ENCODE measurements at places on chromosomes 6 and 20.

DNA sequence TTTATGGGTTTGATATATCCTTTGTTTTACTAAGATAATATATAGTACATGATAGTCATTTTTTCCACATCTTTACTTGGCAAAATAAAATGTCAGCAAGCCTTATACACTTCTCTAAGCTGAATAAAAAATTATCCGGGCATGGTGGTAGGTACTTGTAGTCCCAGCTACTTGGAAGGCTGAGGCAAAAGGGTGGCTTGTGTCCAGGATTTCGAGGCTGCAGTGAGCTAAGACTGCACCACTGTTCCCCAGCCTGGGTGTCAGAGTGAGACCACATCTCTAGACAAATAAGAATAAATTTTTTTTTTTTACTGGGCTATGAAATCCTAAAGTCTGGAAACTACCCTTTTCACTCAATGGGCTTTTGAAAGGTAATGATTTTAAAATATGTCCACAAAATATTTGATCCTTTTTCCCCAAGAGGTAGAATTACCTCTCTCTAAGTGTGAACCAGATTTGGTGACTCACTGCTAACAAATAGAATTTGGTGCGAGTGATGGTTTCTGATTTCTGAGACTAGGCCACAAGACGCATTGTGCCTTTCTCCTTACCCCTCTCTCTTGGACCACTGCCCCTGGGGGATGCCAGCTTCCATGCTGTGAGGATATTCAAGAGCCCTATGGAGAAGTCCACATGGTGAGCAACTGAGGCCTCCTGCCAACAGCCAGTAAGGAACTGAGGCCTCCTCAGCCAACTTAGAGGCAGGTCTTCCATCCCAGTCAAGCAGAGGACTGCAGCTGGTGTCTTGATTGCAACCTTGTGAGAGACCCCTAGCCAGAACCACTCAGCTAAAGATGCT, 84.2 kb upstream of the ZNFX1 start:
- H3K36me3 ChIP-seq = no peaks in the 10 kb centered on the region
- no peak overlapping the region for H3K27ac ChIP-seq
- H3K4me3 ChIP-seq = no peak overlapping the region
- no peaks in the 10 kb centered on the region for H3K27me3 ChIP-seq
- DNase-seq = no peak
- no peaks in the 10 kb centered on the region for H3K4me1 ChIP-seq

GRCh38 chr20:56628873-56629463, at the start of gene TFAP2C:
Gene TFAP2C, plus strand, starts transcription at chr20:56629306. Its CDS starts 239 bp downstream, at chr20:56629545.
- no peaks in the 10 kb centered on the region for H3K4me1 ChIP-seq
- no peak within 1 kb of the TSS for H3K27ac ChIP-seq
- DNase-seq = peak; percentile 74
- no peaks in the 10 kb centered on the region for H3K36me3 ChIP-seq
- peak within 1 kb of the TSS; percentile 34 for H3K4me3 ChIP-seq

GRCh38 chr20:49785852-49786175, 26.8 kb upstream of the SLC9A8 start:
- no peaks in the 10 kb centered on the region for H3K27me3 ChIP-seq
- H3K36me3 ChIP-seq = no peaks in the 10 kb centered on the region
- no peak overlapping the region for H3K27ac ChIP-seq
- no peak overlapping the region for H3K4me3 ChIP-seq
- DNase-seq = no peak

- peak overlapping the region; percentile 24 for H3K4me3 ChIP-seq
- H3K4me1 ChIP-seq = peaks cover 19% of the 10 kb centered on the region
- no peaks in the 10 kb centered on the region for H3K27me3 ChIP-seq
- H3K27ac ChIP-seq = peak overlapping the region; percentile 77
- peak; percentile 70 for DNase-seq
- H3K36me3 ChIP-seq = peaks cover 1% of the 10 kb centered on the region
These were observed 34.6 kb downstream of the GCNT2 start for GRCh38 chr6:10555625-10556309.

DNA sequence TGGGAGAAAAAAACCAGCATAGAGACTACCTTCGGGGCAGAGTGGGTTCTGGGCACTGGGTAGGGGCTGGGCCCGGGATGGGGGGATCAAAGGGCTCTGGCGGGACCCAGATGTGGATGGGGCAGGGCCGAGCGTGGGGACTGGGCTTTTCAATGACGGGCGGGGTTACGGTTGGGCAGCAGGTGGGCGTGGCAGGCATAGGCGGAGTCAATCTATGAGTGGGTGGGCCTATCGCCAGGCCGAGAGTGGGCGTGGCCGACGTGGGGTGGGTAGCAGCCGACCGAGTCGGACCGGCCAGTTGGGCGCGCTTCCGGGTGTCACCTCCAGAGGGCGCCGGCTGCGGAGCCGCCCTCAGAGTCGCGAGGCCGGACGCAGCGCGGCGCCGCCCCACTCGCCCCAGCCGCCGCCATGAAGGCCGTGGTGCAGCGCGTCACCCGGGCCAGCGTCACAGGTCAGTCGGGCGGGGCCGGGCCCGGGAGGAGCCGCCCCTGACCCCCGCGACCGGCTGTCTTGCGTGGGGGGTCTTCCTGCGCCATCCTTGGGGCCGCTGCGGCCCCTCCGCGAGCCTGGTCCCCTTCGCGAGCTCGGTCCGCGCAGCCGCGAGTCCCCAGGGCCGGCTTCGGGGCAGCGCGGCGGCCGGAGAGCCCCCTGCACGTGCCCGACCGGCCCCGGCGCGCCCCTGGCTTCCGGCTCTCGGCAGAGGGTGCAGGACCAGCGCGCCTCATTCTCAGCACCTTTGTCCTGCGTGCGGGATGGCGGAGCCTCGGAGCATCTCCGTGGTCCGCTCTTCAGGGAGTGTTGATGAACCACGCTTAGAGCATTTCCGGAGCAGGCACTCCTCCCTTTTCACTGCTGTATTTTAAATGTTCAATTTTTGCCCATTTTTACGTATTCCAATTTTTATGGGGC, at the start of gene DTD1:
Gene DTD1 (plus strand): TSS at position 390 of the 909 bp plus-strand sequence. CDS start 19 bp downstream, at position 409.
- H3K36me3 ChIP-seq = no peaks in the 10 kb centered on the region
- no peaks in the 10 kb centered on the region for H3K4me1 ChIP-seq

DNA sequence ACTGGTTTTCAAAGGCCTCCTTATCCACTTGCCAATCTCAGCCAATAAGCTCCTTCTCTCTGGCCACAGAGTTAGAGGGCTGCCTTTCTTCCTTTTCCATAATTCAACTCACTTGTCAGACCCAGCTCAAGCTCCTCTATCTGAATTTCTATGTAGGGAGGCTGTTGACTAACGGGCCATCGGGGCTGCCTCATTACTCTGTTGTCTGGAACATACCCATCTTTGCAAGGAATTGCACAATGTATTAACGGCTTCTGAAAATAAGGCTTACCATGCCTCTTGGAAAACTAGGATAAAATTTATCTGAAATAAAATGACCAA, 28.5 kb upstream of the KIF6 start:
- no peak for DNase-seq
- peaks cover 6% of the 10 kb centered on the region for H3K4me1 ChIP-seq
- H3K27ac ChIP-seq = peak overlapping the region; percentile 15
- H3K4me3 ChIP-seq = no peak overlapping the region
- no peaks in the 10 kb centered on the region for H3K27me3 ChIP-seq
- H3K36me3 ChIP-seq = no peaks in the 10 kb centered on the region

Data from aorta (tissue), 5 donors.